ENCODE measurements at places on chromosomes 6 and 20.

DNA sequence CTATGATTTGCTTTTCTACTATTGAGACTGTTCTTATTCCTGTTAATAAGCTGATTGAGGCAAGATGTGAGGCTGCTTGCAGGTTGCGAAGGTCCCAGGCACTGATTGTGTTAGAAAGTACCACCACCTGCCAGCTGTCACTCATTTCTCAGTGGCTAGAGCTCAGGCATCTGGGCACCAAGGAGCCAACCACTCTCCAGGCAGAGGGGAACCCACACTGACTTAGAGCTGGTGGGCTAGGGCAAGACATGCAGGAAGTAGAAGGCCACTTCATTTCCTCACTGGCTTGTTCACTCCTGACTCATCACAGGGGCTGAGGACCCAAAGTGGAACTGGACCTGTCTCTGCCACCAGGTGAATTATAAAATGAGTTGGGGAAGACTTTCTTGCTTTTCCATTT, 7.8 kb upstream of the DLL1 start:
- DNase-seq: no peak

DNA sequence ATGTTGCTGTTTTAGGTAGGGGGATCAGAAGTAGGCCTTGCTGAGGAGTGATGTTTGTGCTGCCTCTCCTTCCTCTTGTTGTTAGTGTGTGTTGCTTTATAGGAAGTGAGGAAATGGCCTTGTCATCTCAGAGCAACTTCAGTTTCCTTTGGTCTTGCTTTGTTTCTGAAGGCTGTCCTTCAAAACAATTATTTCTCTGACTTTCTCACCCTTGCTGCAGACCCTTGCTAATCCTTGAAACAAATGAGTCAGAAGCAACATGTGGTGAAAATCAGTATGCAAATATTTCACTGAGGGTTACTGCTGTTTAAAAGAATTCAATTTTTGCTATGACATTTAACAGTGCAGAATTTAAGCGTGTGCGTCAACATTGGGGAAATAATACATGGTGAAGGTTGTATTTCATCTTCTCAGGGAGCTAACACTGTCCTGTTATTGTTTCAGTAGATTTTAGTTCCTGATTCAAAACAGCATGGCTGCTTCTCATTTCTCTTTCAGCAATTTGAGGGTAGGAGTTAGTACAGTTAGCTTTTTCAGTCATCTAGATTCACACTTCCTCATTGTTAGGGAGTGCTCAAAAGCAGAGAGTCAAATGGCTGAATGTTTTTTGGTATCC, 13.8 kb downstream of the RNF144B start:
- no peak for DNase-seq

DNA sequence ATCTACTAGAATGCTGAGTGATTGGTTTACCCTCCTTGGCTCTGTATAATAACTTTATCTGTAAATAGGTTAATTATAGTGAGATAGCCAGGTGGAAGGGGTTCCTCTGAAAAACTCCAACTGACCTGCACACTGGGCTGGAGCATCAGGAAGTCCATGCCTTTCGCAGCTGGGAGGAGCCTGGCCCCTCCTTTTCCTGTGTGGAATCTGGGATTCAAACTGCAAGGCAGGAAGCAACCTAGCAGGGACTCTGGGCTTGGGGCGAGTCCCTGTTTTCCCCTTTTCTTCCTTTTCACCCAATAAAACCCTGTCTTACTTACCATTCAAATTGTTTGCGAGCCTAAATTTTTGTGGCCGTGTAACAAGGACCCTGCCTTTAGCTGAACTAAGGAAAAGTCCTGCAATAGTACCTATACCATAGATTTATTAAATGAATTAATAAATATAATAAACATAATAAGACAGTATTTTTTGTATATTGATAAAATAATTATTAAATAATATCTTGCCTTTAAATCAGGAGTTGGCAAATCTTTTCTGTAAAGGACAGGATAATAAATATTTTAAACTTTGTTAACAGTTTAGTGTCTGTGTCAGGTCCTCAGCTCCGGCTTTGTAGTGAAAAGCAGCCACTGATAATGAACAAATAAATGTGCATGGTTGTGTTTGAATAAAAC, 406.2 kb upstream of the MMS22L start:
- DNase-seq: no peak

- no peak for DNase-seq
These were observed 180.7 kb upstream of the UST start for GRCh38 chr6:148565930-148566663.

DNA sequence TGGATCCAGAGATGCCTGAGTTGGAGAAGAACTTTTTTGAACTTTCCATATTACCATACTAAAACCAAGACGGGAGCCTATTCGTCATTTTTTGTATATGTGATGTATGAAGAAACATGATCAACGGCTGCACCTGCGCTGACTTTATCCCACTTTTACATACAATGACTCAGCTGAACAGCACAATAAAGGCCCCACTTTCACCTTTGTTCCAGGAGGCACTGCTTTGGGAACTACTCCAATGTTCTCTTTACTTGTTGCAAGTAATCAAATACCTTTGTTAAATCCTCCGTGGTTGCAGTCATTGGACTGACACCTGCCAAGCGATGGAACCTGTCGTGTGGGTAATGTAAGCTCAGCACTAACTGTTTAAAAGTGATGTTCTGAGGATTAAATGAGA, 17.3 kb upstream of the BTN3A2 start:
- no peak for DNase-seq

DNA sequence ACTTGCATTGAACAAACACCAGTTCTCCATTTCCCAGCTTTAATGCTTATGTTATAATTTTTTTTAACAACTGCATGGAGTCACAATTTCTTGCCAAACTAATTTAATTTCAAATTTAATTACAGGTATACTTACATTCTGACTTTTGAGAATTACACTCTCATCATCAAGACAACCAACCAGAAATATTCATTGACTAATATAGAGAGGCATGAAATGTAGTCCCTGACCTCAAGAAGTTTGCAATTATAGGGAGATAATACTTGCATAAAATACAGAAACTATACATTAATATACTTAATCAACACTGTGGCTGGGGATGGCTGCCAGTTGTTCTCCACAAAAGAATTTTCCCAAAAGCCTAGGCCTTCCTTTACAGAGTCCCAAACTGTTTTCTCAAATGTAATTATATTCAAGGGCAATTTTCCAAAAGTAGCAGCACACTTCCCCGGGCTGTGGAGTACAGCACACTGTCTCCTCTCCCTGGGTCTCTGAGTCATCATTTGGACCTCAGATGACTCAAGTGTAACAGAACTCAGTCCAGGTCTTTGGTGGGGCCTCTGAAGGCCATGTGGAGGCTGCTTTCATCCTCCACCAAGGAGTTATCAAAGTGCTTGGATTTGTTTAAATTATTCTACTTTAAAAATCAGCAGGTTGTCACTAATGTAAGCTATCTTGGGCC, 114.1 kb downstream of the KIF16B start:
- DNase-seq: no peak

GRCh38 chr6:116969211-116969863, 92.3 kb downstream of the RFX6 start:
- DNase-seq: no peak

DNA sequence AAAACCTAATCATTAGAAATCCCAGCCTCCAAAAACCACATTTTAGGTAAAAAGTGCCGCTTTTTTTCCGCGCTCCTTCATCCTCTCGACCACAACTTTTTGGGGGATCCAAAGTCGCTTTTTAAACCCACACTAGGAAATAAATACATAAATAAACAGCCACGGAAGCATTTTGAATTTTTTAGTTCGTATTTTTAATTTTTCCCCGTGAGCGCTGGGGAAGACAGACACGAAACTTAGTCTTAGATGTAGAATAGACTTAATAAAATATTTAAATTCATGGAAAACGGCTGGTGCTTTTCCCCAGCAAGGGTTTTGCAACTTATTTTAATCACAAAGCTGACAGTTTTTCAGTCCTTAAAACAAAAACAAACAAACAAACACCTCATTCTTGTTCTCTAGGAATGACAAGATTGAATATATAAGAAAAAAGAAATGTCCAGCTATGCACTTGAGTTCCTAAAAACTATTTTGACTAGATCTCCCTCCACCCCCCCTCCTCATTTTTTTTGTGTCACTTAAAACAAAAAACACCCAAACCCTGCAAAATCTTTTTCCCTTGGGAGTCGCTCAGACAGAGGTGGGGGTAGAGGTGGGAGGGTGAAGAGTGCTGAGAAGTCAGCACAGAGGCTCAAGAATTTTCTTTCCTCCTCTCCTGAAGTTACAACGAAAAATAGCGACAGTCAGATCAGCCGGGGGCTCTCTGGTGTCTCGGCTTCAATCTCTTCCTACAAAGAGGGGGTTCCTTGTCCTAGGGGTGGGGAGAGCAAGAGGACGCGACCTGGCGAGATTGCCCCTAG, 43.4 kb upstream of the SUPT3H start:
- no peak for DNase-seq

GRCh38 chr6:71402096-71402495, 113.5 kb downstream of the OGFRL1 start:
- DNase-seq: no peak

DNA sequence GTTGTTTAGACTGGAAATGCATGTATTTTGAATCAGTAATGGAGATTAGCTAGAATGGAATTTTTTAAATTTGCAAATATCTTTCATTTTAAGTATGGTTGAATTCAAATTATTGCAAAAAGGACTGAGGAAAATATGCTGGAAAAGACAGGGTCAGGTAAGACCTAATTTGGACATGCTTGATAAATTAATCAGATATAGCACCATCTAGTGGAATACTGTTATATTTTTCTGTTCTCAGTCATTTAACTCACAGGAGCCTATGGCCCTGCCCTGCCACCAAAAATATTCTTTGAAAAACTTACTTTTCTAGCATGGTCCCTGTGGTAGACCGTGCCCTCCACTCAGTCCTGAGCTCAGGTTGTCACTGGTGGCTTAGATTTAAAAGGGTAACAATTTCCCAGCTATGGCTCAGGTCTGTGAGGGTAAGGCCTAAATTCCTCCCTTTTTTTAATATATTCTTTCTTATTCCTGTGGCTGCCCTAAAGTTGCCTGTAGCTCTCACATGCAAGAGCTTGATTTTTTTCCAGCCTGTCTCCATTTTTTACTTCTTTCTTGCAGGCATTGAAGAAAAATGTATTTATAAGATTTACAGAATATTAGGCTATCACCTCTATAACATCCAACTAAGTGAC, 25.3 kb upstream of the KIAA1586 start:
- no peak for DNase-seq

- no peak for DNase-seq
These were observed 28.4 kb downstream of the HLA-C start for GRCh38 chr6:31243508-31243907.

DNA sequence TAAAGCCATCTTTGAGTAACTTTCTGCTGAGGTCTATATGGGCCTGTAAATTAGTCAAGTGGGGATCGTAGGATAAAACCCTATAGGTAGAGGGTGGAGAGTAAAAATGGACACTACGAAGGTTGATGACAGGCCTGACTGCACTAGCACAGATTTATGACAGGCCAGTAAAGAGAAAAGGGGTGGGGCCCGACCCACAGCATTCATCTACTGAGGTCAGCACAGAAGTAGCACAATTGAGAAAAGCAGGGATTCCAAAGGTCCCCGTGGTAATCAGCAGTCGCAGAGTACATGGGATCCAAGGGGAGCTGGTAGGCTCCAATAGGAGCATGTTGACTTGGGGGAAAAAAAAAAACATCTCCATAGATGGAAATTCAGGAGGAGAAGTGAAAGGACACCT, 660.4 kb downstream of the TFAP2A start:
- no peak for DNase-seq

Data from stimulated activated CD8-positive, alpha-beta memory T cell treated with anti-CD3 and anti-CD28 coated beads, Interleukin-12 subunit alpha, Interleukin-12 subunit beta, amount 100 ng/mL, for 4 hours (primary cell).